ENCODE measurements at places on chromosomes 6 and 20.

GRCh38 chr20:59411170-59411569 is 110.8 kb downstream of the EDN3 start:
- no peak for DNase-seq

- no peak for DNase-seq
Observed at GRCh38 chr6:87487555-87487954, 14.8 kb downstream of the SLC35A1 start.

- no peak for DNase-seq
Observed at GRCh38 chr6:41042226-41043055, at the start of gene TSPO2. TSPO2 (plus strand) TSS chr6:41042467; CDS start chr6:41042986, 519 bp downstream.

- no peak for DNase-seq
Observed at GRCh38 chr6:43037706-43038105, 15.9 kb downstream of the CUL7 start.

GRCh38 chr6:12578751-12579150 is 137.8 kb upstream of the PHACTR1 start:
- DNase-seq: no peak

DNA sequence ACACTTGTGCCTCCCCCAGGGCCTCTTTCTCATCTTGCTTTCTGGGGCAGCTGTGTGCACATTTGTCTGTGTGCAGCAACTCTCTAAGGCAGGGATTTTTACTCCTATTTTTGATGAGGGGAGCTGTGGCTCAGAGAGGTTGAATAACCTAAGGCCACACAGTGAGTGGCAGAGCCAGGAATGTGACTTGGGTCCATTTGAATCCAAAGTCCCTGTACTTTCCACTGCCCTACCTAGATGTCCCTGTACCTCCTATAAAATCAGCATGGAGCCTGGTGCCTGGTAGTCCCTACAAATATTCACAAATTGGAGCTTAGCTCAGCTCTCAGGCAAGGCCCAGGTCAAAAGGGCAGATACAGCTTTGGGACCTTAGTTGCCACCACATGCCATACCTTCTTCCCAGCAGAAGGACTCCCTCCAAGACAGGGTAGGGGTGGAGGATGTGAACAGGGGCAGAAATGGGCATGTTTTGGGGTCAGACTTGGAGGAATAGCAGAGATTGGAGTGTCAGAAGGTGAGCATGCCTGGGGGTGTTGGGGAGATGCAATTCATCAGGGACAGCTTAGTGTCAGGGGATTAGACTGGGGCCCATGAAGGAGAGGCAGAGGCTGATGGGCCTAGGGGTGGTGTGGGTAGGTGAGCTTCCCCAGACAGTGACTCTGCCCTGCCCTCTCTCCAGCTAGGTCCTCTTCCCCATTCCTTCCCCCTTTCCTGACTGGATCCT is 4.1 kb upstream of the VEGFA start:
- DNase-seq: no peak

All from activated CD4-positive, alpha-beta T cell treated with anti-CD3 and anti-CD28 coated beads, Interleukin-2, amount 10 ng/mL, durations not matched to agents 7 days and 5 days (primary cell).